ENCODE measurements at places on chromosomes 11 and 22.

GRCh38 chr11:861105-861479 is 18.4 kb downstream of the TSPAN4 start:
- peaks cover 14% of the 10 kb centered on the region for H3K27me3 ChIP-seq
- peaks cover 6% of the 10 kb centered on the region for H3K4me1 ChIP-seq
- H3K4me3 ChIP-seq = no peak overlapping the region
- DNase-seq = no peak
- no peaks in the 10 kb centered on the region for H3K36me3 ChIP-seq

DNA sequence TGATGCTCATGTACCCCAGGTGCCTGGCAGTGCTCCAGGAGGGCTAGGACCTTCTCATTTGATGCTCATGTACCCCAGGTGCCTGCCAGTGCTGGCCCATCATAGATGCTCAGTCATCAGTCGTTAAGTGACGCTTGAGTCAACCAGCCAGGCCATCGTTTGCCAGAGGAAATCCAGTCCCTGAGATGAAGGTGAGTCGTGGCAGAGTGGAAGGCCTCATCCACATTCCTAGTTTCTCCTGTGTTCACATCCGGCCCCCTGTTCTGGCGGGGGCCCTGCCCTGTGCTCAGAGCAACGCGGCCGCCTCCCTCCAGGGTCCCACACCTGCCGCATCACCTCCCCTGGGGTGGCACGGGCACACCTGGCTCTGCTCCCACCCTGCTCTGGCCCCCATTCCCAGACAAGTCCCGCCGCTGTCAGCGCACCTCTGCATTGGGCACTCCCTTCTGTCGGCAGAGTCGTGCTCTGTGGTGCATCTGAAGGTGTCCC is 279.9 kb downstream of the BRD1 start:
- peaks cover 2% of the 10 kb centered on the region for H3K27me3 ChIP-seq
- H3K36me3 ChIP-seq = peaks cover 15% of the 10 kb centered on the region
- DNase-seq = no peak
- no peak overlapping the region for H3K27ac ChIP-seq

GRCh38 chr22:20430101-20430719 is 7.4 kb downstream of the SCARF2 start:
- no peak for DNase-seq
- no peak overlapping the region for H3K4me3 ChIP-seq
- H3K27me3 ChIP-seq = peaks cover 12% of the 10 kb centered on the region
- H3K4me1 ChIP-seq = peaks cover 15% of the 10 kb centered on the region
- peaks cover 11% of the 10 kb centered on the region for H3K36me3 ChIP-seq

DNA sequence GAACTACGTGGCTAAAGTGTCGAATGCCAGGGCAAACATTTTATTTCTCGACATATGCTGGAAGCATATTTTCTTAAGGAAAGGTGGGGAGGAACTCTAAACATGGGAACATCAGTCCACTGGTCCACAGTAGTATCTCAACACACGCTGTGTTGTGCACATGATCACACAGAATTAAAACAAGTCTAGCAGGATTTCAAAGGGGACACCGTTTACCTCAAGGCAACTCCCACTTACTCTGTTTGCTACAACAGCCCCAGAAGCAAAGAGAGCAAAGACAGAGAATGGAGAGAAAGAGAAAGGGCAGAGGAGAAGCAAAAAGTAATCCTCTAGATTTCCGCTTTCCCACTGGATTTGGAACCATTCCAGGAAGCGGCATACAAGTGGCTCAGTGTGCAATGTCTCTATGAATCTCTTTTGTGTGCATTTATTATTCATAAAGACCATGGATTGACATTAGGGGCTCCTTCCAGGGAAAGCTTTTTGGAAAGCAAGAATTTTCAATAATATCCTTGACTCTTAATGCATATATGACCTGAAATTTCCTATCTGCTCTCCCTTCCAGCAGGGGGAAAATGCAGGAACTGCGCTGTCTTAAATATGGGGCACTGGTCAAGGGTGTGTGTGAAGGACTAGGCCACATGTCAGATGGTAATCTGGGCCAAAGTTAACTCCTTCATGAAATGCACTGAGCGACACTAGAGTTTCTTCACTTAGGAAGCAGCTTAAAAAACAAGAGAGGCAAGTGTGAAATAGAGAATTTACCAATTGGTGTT is 34.8 kb upstream of the CCDC34 start:
- peaks cover 45% of the 10 kb centered on the region for H3K4me1 ChIP-seq
- no peak overlapping the region for H3K27ac ChIP-seq
- H3K36me3 ChIP-seq = no peaks in the 10 kb centered on the region
- H3K27me3 ChIP-seq = no peaks in the 10 kb centered on the region
- no peak for DNase-seq

DNA sequence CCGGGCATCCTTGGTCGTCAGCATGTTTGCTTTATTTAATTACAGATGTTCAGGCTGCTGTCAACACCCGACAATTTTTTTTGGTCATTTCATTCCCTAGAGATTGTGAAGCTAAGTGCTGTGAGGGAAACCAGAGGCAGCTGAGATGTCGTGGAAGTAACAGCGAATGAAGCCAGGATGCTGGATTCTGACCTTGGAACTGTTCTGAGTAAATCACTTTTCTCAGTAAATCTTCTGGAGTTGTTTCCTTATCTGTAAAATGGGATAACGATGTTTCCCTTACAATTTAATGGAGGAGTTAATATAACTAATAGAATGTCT is 390 bp upstream of the CKAP5 start:
- peaks cover 17% of the 10 kb centered on the region for H3K36me3 ChIP-seq
- H3K27me3 ChIP-seq = peaks cover 3% of the 10 kb centered on the region
- H3K27ac ChIP-seq = peak overlapping the region; percentile 94
- no peak for DNase-seq
- peak overlapping the region; percentile 99 for H3K4me3 ChIP-seq

DNA sequence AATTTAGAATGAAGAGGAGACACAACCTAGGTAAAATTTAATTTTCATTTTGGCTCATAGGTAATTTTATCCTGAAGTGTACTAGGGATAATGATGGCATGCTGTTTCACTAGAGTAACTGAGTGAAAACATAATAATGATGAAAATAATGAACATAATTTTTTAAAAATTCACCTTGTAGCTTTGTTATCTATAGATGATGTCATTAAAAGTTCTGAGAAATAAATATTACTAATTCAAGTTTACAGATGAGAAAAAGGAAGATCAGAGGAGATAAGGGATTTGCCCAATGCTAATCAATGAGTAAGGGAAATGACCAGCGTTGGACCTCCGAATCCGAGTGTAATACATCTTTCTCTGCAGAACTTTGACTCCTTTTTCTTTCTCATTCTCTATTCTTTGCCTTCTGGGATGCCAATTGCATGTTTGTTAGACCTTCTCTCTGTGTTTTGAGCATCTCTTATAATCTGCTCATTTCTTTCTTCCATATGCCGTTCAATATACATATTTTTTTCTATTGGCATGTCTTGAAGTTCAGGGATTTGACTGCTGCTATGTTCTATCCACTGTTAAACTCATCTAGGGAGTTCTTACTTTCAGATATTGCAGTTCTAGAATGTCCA is 186.5 kb downstream of the SNX19 start:
- H3K4me1 ChIP-seq = peaks cover 35% of the 10 kb centered on the region
- peaks cover 45% of the 10 kb centered on the region for H3K36me3 ChIP-seq
- DNase-seq = no peak
- no peak overlapping the region for H3K4me3 ChIP-seq

Data from HFFc6 (cell line).